Stimulated activated CD4-positive, alpha-beta T cell treated with anti-CD3 and anti-CD28 coated beads, Interleukin-1b, Interleukin-23, amount 100 ng/mL, for 1 hour (primary cell): ENCODE measurements at places on chromosomes 12 and 14.

GRCh38 chr14:102007916-102008418 lies 43.6 kb downstream of the DYNC1H1 start:
- no peak for DNase-seq

DNA sequence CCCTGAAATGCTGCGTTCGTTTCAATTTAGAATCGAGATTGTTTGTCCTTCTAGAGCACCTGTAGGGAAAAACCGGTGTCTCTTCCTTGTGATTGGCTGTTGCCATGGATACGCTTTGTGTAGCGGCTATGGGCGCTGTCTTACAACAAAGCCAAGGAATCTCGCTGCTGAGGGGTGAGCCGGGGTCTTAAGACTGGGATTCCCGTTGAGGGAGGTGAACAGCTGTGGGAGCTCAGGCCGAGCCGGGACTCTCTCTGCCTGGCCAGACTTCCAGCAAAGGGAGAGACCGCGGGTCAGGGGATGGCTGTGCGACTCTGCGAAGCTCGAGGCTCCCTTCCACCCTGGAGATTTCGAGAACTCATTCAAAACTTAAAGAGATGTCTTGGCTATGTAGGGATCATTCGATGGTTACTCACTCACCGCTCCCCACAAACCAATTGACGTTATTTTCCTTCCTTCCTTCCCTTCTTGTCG lies at the start of the genes LRRIQ1 and TSPAN19:
LRRIQ1 (plus strand) TSS at position 118 of the 474 bp plus-strand sequence. CDS start 1,826 bp downstream, outside the sequence.
TSPAN19 (minus strand) TSS at position 44 of the 474 bp plus-strand sequence. CDS start 6,331 bp downstream, outside the sequence.
- no peak for DNase-seq

- no peak for DNase-seq
These were observed 92.8 kb upstream of the BBS10 start for GRCh38 chr12:76441016-76441415.

GRCh38 chr14:85596562-85596961 lies 66.6 kb downstream of the FLRT2 start:
- DNase-seq: no peak

DNA sequence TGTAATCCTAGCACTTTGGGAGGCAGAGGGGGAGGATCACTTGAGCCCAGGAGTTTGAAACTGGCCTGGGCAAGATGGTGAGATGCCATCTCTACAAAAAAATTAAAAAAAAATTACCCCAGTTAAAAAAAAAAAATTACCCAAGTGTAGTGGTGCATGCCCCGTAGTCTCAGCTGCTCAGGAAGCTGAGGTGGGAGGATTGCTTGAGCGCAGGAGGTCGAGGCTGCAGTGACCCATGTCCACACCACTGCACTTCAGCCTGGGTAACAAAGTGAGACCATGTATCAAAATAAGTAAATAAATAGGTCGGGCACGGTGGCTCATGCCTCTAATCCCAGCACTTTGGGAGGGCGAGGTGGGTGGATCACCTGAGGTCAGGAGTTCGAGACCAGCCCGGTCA lies 128.8 kb downstream of the VRK1 start:
- no peak for DNase-seq

- no peak for DNase-seq
These were observed 205.4 kb downstream of the DAD1 start for GRCh38 chr14:22383515-22384166.

DNA sequence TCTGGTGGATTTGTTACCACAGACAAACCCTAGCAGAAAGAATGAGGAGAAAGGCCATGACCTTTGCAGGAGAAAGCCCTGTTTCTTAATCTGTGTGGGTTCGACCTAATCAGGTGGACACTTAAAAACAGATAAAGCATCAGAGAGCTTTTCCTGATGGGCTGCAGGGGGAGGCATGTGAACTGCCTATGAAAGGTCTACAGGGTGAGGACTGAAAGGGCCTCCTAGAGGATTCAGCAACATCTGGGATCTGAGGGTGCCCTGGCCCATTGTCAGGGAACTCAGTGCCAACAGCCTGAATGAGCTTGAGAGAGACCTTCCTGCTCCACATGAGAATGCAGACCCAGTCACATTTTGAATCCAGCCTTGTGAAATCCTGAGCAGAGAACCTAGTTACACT lies 178.8 kb upstream of the DDHD1 start:
- DNase-seq: no peak

GRCh38 chr14:47539031-47539461 lies 136.4 kb downstream of the MDGA2 start:
- DNase-seq: no peak

GRCh38 chr12:5723071-5723470 lies 222.0 kb downstream of the ANO2 start:
- DNase-seq: no peak

- no peak for DNase-seq
These were observed 102.8 kb upstream of the FGD4 start for GRCh38 chr12:32296567-32296966.

DNA sequence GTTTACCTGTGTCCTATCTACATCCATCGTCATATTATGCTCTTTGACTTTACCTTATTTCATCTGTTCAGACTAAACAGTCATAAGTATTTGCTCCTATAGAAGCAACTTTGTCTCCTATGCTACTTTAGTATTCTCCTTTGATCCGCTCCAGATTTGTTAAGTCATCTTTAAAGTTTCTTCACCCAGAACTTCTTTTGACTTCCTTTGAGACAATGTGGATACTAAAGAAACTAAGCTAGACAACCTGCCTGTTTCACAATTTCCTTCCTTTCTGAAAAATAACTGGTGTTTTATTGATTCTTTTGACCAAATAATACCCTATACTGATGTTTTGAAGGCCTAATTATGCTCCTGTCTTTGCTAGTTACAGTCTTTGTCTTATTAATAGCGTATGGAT lies 30.0 kb upstream of the LRRK2 start:
- DNase-seq: no peak

DNA sequence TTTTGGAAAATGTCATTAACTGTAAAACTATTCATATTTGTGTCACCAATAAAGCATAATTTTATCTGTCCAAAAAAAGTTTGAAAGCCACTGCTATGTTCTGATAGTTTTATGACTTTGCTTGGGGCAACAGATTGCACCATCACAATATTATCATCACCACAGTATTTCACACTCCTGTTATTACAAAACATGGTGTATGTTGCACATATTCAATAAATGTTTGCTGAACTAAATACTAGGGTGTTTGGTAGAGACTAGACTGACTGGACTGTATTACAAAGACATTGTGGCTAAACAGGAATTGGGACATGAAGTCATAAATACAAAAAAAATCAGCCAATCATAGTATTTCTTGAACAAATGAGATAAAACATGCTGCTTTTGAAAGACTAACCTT lies 55.1 kb downstream of the PAWR start:
- no peak for DNase-seq

- DNase-seq: no peak
These were observed 1.7 kb downstream of the PRICKLE1 start for GRCh38 chr12:42587601-42588523.

DNA sequence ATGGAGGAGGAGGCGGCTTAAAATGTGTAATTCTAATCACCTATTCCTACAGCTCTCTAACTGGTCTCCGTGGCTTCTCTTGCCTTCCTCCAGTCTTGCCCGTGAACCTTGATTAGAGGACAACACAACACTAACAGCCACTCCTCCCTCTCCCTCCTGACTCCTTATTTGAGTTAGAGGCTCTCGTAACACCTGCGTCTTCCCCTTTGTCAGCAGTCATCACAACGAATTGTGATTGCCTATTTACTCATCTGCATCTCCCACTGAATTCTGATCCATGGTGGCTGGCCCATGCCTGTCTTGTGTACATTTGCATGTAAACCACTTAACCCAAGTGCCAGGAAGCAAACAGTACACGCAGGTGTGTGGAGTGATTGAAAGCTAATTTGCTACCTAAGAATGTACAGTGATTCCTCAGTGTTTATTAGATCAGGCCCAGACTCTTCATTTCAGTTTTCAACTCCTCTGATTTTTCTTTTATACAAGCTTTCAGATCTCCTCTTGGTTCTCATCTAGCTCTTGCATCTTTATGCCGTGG lies 154.5 kb downstream of the MON2 start:
- DNase-seq: no peak

GRCh38 chr14:60090864-60091519 lies 731 bp upstream of the PCNX4 start:
- DNase-seq: no peak
